ENCODE measurements at places on chromosomes 5 and 9.

- no peak for DNase-seq
These were observed 28.0 kb upstream of the NPR3 start for GRCh38 chr5:32683125-32683524.

DNA sequence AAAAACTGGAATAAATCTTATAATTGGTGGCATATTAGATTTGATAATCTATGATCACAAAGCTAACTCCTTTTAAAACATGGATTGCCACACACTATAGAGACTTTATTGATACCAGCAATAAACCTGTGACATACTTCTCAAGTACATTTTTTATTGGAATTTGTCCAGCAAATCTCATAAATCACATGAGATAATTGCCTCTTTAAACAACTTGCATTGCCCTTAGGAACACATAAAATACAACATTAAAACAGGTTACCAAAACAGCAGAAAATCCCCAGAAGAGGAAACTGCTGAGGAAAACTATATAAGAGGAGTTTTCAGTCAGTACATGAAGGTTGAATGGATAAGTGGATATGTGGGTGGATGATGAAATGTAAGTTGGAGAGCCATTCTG, 124.6 kb downstream of the SNCAIP start:
- DNase-seq, result no peak

GRCh38 chr9:116543731-116544400, 143.2 kb upstream of the TRIM32 start:
- DNase-seq, result no peak

GRCh38 chr5:41083306-41083705, 12.2 kb upstream of the MROH2B start:
- no peak for DNase-seq

GRCh38 chr9:87227456-87227855, 270.2 kb upstream of the DAPK1 start:
- no peak for DNase-seq

GRCh38 chr5:39187831-39188731, 31.3 kb downstream of the FYB1 start:
- no peak for DNase-seq

GRCh38 chr5:143186623-143187022, 216.9 kb downstream of the NR3C1 start:
- no peak for DNase-seq

DNA sequence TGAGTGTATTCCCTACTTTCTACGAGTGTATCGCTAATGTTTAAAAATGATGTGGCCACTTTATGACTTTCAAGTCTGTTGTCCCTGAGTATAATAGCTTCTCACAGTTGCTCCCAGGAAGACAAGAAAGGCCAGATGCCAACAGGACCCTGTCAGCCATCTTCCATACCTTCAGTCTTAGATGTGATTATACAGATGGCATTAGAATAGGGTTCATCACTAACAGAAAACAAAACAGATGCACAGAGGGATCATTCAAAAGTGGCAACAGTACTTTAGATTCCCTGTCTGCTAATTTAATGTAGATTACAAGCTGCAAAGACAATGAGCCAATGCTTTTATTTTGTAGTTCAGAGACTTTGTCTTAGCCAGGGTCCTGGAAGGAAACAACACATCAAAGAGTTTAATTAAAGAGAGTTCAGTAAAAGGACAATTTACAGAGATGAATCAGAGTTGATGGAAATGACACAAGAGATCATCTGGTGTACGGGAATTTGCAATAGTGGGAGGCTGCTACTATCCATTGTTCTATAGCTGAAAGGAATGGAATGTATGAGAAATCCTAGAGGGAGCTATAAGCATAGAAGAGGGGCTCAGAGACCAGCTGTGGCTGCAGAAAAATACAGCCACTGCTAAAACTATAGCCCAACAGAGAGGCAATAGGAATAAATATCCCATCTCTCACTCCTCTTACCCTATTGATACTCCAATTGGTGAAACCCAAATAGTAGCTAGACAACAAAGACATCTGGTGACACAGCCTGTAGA, 393.7 kb upstream of the SMC2 start:
- no peak for DNase-seq

DNA sequence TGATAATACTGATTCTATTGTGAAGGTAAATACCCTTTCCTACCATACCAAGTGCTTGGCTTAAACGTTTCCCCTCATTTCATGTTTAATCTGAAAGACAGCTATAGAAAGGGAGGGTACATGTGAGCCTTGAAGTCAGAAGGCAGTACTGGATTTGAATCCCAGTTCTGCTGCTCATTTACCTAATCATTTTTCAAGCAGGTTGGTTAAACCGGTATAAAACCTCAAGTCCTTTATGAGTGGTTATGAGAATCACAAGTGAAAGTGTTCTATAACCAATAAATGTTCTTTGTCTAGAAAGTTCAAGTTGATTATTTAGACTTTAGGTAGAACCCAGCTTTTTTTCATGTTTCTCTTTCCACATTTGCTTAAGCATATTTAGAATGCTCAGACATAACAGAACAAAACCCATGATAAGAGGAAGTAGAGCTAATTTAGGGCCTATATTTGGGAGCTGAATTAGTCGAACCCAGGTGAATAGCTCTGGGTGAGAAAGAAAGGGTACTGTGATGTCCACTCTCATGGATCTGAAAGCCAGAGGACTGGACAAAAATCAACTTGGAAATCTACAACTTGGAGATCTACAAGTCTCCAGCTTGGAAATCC, 29.7 kb upstream of the F2RL2 start:
- DNase-seq, result no peak

GRCh38 chr9:121698627-121699570, 47.5 kb downstream of the DAB2IP start:
- no peak for DNase-seq

DNA sequence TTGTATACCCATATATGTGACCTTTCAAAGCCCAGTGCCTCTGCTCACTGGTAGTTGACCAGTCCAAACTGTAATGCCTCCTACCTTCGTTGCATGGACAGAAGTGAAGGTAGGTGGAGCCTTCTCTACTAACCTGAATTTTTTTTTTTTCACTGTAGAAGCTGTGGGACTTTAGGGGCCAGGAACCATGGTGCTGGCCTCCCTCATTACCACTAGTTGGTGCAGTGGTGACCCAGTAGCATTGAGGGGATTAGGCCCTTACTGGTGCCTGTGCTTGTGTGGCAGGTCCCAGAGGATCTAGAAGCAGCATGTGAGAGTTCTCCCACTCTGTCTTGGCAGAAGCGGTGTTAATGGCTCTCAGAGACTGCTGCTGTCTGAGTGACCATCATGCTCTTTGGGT, 2.3 kb downstream of the RALGPS1 start:
- DNase-seq, result no peak

DNA sequence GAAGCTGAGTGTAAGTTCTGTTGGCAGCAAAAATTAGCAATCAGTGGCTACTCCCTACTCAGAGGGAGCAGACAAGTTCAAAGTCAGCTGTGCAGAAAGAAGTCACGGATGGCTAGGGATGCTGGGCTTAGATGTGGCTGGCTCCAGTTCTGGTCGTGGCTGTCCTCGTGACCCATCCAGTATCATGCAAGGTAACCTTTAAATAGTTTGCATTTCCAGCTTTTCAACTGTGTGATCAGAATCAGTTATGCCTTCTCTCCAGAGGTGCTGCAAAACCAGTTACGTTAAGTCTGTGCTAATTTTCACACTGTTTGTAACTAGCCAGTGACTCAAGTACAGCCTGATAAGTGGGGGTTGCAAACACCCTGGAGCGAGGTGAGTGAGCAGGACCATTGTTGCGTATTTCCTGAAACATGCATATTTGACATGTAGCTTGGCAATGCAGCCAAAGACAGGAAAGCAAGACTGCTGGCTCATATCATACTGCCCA, 302.4 kb downstream of the ATPSCKMT start:
- DNase-seq, result no peak

Measured in stimulated activated CD4-positive, alpha-beta T cell treated with anti-CD3 and anti-CD28 coated beads, TNF-alpha, amount 100 ng/mL, for 1 hour (primary cell).